ENCODE measurements at places on chromosomes 3 and 15.

- DNase-seq = no peak
These were observed 1.5 kb downstream of the ATG3 start for GRCh38 chr3:112560307-112560706.

- DNase-seq = no peak
These were observed 643.0 kb downstream of the NAALADL2 start for GRCh38 chr3:175502155-175502554.

DNA sequence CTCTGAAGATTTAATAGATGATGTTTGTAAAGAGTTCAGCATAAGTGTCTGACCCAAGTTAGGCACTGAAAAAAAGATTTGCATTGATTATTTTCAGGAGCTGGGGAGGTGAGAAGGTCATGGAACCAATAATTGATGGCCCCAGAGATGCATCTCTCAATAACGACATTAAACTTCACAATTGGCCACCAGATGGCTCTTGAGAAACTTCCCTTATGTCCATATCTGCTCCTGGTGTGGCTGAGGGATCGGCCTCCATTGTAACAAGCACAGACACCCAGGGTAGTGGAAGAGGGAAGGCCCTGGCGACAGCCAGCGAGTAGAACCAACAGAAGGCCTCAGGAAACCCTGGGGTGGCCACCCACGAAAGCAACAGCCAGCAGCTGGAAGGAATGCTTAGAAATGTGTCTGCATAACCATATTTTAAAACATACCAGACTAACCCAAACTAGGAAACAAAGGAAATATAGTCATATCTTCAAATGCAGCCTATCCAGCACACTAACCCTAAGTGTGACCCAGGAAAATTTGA lies 536.7 kb downstream of the SOX2 start:
- DNase-seq = no peak

DNA sequence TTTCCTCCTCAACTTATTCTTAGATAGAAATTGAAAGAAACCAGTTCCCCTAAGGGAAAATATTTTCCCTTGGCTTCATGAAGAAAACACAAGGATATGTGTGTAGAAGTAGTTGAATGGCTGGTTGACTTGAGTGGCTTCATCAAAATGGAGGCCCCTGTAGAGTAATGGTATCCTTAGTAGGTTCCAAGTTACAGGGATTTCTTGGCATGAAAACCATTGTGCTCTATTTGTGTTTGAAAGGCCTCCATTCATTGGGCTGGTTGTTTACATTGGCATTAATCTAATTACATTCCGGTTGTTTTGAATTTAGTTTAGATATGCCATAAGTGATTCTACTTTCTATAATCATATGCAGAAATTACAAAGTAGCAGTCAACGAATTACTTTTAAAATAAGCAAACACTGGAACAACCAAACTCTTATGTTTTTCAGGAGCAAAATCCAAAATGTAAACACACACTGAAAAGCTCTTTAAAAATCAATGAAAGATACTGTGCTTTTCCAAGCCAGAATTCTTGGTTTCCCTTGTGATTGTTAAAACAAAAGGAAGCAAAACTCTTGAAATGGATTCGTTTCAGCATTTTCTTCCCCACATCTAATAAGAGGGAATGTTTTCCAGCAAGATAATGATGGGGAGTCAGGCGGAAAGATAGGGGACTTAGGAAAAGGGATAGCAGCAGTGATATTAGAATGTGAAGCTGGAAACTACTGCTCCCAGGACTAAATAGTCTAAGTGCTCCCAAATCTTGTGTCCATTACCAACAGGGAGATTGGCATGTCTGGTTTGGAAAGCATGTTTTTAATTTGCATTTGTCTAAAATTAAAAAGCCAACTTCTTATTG lies 77.0 kb downstream of the EPHA3 start:
- no peak for DNase-seq

GRCh38 chr3:30314757-30315325 lies 291.6 kb upstream of the TGFBR2 start:
- no peak for DNase-seq

DNA sequence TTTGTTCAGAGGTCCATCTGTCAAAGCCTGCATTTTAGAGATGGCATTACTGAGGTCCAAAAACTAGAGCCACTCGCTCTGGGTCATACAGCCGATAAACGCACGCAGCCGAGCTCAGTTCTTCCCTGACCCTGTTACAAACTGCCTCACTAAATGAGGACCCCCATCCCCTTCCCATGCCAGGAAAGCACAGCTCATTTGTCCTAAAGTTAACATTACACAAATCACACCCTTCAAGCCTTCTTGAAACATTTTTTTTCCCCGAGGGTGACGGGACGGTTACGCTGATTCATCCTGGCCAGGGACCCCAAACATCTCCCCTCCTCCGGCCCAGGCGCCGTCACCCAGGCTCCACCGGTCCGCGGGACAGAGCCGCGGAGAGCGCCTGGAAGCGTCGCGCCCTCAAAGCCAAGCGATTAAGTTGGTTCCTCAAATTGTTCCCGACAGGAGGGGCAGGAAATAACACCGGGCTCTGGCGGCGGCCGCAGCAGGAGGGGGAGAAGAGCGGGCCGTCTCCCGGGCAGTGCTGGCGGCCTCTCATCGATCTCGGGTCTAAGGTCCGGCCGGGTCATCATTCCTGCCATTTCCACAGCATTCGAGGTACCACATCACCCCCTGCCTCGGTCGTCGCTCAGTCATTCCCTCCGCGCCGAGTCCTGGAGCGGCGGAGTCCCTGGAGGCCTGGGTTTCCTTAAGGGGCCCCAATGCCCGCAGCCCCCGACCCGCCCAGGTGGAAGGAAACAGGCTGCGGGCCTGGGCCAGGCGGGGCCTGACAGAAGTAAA lies 619 bp upstream of the CMTM8 start:
- no peak for DNase-seq
